ENCODE measurements at places on chromosomes 2 and 18. TPM values are rescaled to one million over a fixed set of nuclear protein-coding genes. Genes with fewer than 3 reads are reported as not detected.

Gene TMEM198
- total RNA-seq, result 0.54 TPM

Gene UGT1A3
- total RNA-seq, result not detected

Gene CD302
- total RNA-seq, result 16.4 TPM

Gene ALPG
- under 0.01 TPM for total RNA-seq

Gene PREB
- 55.2 TPM for total RNA-seq

Gene DES
- not detected for total RNA-seq

GRCh38 chr2:134683561-134684112 is 35.2 kb downstream of the TMEM163 start:
- DNase-seq, result peak; percentile 74

- DNase-seq, result no peak
Measured at GRCh38 chr2:66866331-66867062, 431.6 kb downstream of the MEIS1 start.

DNA sequence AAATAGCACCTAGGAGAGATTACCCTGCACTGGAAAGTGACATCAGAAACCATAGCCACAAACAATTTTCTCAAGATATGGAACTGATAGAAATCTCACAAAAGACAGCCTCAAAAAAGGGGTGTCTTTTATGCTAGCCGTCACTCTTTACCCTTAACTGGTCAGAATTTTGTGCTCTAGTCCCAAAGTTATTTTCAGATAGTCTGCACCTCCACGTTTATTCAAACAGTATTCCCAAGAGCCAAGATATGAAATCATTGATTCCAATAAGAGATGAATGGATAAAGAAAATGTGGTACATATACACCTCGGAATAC is 23.5 kb upstream of the PMAIP1 start:
- no peak for DNase-seq

DNA sequence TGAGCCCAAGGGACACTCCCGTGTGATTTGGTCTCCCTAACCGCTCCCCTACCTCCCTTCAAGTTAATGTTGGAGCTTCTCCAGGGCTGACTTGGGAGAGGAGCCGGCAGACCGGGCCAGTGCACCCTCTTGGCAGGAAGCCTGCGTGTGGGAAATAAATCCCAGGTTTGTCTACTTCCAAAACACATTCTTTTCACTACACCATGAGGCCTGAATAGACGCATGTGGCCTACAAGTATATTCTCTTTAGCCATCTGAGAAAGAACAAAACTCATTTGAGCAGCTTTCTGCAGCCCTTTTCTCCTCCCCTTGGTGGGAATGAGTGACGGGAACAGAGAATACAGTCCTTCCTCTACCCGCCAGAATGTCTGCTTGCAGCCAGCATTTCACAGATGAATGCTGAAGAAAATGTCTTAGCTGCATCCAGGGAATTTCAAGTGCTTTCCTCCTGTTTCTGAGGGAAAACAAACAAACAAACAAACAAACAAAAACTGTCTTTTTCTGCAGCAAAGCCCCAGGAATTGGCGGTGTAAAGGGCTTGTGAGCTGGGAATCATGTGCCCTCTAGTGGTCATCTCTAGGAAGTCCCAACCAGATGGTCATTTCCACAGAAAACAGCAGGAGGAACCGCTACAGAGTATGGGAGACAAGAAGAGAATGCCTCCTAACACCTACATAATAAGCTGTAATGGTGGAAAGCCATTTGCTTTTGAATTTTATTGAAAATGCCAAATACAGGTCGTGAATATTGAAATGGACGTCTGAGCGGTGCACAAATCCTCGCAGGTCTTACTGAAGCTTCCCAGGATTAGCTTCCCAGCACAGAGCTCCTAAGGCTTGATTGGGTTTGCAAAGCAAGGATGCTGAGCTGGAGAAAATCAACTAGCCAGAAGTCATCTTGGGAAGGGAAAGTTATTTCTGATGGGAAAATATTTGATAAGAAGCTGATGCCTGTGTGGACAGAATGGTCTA is 41.2 kb upstream of the DAPL1 start:
- peak; percentile 9 for DNase-seq

DNA sequence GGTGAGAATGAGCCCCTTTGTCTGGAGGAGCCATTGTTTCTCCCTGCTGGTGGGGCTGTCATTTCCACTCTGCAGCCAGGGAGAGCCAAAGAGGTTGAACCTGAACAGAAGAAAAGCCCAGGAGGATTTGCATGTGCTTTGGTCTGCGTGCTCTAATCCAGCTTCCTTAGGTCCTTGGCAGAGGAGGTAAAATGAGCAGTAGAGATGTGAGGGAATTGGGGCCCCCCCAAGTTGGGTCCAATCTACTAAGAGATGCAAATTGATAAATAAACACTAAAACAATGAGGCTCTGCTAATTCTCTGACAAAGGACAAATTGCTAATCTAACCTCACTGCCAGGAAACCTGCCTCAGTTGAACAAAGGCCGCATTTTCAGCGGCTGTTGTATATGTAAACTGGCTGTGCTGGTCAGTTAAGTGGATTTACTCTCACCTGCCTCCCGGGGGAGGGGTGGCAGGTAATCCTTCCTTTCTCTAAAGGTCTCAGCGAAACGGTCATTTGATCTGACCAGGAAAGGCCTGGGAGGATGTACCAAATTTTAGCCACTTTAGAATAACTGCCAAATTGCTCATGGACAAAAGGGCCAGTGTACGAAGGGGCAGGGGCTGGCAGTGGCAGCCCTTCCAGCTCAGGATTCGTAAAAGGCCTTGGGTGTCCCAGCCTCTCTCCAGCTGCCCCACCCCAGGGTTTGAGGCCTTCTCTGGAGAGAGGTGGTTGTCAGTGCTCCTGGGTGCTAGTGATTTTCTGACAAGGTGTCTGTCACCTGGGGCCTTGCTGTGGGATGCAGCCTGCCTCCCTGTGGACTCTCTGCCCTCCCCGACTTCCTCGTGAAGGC is 193.6 kb downstream of the MIB1 start:
- DNase-seq, result no peak

GRCh38 chr2:205482399-205483081 is 199.8 kb upstream of the NRP2 start:
- no peak for DNase-seq

- DNase-seq, result no peak
Measured at GRCh38 chr2:188291142-188291616, 495 bp upstream of the GULP1 start.

DNA sequence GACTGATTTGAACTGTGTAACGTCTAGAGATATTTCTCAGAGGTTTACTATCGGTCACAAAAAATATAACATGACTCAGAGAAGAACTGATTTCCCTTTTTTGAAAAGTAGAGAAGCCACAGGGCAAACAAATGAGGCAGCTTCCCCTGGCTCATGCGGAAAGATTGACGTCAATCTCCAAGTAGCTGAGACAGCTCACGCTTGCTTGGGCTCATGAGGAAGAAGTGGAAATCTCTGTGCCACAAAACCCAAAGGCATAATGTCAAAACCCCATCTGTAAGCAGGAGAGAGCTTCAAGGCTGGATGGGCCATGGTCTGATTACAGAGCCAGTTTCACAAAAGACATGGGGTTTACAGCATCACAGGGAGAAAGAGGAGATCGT is 188.1 kb downstream of the ARL4C start:
- DNase-seq, result no peak

DNA sequence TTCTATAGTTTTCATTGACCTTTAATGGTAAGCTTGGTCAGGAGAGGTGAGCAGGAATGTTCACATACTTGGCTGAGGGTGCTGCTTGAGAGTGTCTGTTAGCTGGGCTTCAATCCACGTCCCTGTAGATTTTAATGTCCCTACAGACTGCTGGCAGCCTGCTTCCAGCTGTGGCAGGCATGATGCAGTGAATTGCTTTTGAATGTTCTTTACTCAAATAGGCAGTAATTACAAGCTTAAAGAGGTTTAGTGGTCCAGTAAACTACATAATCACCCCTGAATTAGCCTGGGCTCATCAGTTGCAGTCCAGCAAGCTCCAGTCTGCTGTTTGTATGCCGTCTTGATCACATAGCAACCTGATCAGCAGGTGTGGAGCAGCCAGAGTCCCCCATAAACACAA is 102.1 kb downstream of the MEIS1 start:
- no peak for DNase-seq

DNA sequence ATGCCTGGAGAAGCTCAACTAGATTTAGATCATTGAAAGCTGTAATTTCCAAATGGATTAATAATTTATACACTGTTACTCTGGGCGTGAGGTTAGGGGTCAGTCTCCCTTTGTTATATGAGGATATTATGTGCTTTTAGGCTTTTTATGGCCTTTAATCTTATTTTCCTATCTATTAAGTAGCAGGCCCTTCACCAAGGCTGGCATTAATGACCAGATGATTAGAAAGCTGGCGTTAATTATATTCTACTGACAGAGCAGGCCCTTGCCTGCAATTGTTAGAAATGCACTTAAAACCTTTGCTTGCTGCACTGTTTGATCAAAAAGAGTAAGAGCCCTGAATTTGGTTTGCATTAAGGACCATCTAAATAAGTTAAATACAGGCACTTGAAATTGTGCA is 75.3 kb downstream of the EPAS1 start:
- DNase-seq, result no peak

DNA sequence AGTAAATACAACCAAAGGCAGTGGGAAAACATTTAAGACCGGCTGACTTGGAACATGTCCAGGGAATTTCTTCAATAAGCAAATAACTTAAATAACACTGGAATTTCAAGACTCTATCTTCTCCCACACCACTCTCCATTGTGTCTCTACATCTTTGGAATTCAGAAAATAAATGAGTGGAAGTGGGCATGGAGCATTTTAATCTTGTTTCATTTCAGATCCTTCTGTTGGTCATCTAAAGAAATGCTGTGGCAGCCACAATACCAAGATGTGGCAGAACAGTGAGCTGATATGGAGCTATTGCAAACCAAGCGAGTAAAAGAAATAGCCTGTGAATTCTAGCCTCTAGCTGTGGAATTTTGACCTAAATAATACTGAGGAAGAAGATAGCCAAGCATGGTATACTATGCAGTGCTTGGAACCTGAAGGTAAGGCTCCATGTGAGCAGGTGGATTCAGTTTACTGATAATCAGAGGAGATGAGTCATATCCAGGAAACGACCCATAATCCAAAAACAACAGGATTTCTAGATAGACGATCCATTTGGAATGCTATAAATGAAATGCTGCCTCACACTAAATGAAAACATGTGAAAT is 157.1 kb upstream of the SCN7A start:
- no peak for DNase-seq
